ENCODE measurements at places on chromosomes 2 and 18.
A peak's percentile ranks its signal among the peaks of the same experiment; 100 is the strongest.

DNA sequence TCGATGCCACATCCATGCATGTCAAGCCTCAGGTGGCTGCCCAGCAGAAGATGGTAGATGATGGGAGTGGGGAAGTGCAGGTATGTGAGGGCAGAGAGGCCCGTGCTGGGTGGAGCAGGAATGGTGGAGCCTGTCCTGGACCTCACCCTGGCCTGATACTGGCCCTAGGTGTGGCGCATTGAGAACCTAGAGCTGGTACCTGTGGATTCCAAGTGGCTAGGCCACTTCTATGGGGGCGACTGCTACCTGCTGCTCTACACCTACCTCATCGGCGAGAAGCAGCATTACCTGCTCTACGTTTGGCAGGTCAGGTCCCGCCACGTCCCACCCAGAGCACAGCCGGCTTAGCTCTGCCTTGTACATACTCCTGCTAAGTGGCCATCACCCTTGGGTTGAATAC, 13.0 kb downstream of the VIL1 start:
- no peak for DNase-seq

GRCh38 chr2:128286011-128286721, 32.5 kb downstream of the HS6ST1 start:
- DNase-seq, result no peak

DNA sequence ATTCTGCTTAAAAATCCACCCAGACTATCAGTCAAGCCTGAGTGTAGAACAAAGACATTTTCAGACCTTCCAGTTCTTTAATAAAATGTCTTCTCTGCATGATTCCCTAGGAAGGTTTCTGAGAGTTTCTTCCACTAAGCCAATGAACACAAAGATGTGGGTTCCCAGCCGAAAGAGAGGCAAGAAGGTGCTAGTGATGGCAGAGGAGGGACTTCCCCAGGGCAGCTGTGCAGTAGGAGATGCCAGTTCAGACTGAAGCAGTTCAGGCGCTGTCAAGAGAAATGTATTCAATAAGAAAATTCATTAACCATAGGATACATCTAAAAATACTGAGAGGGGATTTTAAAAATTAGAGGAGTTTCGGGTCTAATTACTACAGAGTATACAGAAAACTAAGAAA, 83.3 kb downstream of the RND3 start:
- no peak for DNase-seq

- no peak for DNase-seq
Measured at GRCh38 chr2:128736689-128737545, 418.2 kb upstream of the HS6ST1 start.

- no peak for DNase-seq
Measured at GRCh38 chr2:43300781-43301583, 74.6 kb upstream of the ZFP36L2 start.

DNA sequence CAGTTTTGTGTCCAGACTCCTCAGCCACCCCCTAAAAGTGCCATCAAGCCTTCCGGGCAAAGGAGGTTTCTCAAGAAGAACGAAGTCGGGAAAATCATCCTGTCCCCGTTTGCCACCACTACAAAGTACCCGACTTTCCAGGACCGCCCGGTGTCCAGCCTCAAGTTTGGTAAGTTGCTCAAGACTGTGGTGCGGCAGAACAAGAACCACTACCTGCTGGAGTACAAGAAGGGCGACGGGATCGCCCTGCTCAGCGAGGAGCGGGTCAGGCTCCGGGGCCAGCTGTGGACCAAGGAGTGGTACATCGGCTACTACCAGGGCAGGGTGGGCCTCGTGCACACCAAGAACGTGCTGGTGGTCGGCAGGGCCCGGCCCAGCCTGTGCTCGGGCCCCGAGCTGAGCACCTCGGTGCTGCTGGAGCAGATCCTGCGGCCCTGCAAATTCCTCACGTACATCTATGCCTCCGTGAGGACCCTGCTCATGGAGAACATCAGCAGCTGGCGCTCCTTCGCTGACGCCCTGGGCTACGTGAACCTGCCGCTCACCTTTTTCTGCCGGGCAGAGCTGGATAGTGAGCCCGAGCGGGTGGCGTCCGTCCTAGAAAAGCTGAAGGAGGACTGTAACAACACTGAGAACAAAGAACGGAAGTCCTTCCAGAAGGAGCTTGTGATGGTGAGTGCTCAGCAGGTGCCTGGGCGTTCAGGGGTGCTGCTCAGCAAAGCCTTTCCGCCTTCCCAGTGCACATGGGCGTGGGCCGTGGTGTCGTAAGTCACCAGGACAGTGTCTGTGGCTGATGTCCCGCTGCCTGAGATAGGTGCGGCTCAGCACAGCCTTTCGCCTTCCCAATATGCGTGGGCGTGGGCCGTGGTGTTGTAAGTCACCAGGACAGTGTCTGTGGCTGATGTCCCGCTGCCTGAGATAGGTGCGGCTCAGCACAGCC, 91.0 kb downstream of the SH3BP4 start:
- DNase-seq, result no peak

GRCh38 chr2:95009412-95009811, 16.1 kb upstream of the MAL start:
- DNase-seq, result no peak

DNA sequence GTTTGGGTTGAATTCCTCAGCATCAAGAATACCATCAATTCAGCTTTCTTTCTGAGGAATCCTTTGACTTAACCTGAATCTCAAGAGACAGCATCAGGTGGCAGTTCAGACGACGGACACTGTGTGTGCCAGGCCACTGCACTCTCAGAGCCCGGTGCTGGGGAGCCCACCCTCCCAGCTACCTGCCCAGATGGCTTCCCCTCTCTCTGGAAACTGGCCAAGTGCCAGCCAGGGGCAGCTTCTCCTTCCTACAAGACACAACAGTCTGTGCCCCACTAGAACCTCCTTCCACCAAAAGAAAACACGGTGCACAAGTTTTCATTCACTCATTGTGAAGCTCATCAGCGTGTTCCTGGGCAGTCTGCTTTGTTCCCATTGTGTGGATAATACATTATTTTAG, 28.5 kb downstream of the MAL start:
- DNase-seq, result no peak

- DNase-seq, result no peak
Measured at GRCh38 chr2:226733189-226733858, 66.3 kb downstream of the IRS1 start.

DNA sequence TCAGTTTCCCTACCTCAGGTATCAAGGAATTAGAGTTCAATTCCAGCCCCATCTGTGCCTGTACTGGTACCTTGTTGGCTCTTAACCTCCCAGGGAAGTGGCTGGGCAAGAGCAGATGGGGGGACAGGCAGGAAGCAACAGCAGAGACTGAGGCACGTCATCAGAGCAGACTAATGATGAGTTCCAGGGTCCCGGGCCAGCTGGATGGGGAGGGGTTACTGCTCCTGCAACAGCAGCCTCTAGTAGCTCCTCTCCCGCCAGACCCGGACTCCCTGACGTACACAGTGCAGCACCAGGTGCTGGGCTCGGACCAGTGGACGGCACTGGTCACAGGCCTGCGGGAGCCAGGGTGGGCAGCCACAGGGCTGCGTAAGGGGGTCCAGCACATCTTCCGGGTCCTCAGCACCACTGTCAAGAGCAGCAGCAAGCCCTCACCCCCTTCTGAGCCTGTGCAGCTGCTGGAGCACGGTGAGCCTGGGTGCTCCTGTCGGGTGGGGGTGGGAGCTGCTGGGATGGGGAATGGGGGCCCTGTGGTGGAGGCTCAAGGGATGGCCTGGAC, 26.0 kb upstream of the GMPPA start:
- no peak for DNase-seq

- no peak for DNase-seq
Measured at GRCh38 chr2:20122864-20123263, 71.4 kb upstream of the LAPTM4A start.

DNA sequence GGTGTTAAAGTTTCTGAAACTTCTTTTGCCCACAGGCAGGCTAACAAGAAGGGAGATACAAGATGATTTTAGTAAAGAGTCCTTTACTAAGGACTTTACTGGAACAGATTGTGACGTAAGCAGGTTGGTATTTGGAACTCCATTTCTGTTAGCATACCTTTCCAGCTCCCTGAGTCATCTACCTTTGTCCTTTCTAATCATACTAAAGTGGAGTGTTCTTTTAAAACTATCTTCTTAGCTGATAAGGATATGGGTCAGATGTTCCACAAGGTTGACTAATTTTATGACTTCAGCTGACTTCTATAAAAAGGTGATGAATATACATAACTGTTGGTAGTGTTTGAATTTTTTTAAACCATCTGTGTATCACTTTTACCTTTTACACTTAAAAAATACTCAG, 21.1 kb downstream of the UGP2 start:
- DNase-seq, result no peak

DNA sequence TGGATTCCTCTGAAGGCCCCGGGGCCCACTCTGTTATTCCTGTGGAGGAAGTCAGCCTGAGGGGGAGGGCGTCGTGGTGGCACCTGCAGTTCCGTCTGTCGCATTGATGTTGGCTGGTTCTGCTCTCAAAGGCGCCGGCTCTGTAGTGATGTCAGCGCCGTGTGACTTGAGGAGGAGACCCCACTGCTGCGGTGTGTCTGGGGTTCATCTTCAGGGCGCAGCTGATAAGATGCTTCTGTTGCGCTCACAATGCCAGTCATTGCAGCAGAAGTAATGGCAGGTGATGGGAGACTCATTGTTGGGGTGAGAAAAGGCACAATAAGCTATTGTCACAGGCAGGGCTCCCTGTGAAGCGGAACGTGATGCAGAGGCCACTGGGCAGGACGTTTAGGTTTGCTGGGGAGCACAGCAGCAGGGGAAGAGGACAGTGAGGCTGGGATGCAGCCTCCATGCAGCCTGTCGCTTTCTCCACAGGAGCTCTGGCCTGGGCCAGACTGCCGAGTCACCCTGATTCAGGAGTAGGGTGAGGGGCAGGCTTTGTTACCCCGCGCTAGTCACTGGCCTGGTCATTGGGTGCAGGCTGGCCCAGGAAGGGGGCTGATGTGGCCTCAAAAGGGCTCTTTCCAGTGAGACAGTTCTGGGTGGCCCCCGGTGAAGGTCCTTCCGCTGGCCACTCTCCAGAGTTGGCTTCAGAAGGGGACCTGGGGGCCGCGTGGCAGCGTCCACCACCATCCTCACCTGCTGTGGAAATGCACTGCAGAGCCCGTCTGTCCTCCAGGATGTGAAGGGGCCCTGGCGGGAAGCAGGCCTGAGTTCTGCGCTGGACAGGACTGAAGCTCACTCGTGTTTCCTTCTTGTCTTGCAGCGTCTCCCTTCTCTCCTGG, 42.9 kb downstream of the SH3BP4 start:
- no peak for DNase-seq

DNA sequence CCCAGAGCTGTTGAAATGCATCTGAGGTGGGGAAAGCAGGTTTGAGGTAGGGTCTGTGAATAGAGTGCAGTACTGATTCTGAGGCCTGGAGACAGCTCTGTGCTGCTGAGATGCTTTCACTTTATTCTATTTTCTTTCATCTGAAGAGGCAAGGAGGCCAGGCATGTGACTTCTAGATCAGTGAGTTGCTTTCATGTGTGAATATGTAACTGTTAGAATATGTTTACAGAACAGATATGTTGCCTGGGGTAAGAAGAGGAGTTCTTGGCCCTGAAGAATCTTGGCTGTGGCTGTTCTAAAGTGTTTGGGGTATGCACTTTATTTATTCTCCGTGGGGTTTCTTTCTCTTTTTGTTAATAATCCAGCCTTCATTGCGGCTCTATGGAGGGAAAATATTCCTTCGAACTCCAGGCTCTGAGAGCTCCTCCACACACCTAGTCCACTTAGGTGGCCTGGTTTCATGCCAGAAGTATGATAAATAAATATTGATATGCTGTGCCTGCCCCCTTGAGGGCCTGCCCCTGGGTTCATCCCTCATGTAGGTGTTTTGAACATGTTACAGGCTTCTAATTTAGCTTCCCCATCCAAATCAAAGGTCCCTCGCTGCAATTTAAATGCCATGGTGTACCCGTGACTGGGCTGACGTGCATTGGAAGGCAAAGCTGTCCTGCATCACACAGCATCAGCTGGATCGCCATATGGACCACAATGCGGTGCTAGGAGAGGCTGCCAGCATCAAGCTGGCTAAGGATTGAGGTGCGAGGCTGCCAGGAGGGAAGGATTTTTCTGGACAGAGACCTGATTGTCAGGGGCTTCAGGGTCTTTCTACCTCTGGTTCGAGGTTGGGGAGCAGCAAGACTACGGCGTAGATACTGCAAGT, 102.9 kb downstream of the PRKCE start:
- DNase-seq, result no peak

DNA sequence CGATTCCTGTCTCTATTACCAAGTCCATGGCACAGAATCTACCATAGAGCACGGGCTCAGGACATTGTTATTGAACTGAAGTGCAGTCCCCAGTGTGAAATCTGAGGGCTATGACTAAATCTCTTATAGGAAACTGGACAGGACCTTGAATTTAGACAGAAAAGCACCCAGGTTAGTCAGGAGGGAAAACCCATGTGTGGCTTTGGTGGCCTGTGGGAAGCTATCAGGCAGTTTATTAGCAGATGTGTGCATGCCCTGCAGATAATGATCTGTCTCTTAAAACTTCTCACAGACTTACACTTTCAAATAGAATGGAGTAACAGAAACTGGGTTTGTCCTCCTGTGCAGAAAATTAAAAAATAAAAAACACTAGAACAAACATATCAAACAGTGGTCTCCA, 610.0 kb upstream of the RAB6C start:
- DNase-seq, result no peak

- peak; percentile 30 for DNase-seq
Measured at GRCh38 chr2:238055841-238056240, 5.0 kb upstream of the SCLY start.

DNA sequence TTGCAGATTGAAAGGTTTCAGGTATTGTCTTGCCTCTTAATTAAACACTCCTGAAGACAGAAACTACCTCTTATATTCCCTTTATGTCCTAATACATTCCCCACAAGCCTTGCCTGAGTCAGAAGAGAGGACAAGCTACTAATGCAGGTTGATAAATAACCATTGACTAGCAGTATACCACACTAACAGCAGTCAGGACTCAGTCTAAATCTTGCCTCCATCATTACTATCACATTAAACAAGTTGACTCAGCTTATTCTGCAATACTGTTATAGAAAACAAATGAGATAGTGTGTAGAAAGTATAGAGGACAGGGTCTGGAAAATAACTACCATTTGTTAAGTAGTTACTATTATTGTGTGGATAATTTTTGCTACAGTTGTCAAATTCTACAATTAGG, 63.8 kb downstream of the TTC21B start:
- no peak for DNase-seq

GRCh38 chr2:16099326-16099725, 159.0 kb downstream of the MYCN start:
- no peak for DNase-seq

DNA sequence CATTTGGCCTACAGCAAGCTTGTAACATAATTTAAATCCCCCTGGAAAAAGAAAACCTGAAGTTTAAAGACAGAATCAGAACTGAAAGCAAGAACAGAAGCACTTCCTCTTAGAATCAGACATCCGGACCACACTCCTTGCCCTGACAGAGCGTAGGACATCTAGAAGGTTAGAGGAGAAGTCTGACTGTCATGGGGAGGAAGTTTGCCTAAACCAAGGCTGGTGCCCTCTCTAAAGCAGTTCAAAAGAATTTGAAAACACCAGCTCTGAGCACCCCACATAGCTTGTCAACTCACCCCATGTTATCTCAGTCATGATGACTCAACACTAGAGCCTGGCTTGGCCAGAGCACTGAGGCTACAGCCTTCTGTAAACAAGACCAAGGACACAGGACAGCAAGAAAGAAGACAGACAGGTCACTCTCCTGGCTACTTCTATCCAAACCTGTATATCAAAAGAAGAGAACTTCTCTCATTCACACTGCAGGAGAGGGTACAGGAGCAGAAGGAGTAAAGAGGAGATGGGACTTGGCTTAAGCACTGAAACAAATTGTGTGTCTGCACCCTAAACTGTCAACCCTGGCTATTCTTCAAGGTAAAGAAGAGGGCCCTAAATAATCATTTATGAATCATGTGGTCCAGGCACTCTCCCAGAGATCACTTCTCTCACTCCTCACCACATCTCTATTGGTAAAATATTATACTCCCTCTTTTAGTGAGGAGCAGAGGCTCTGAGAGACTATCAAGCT, 198.6 kb downstream of the MEMO1 start:
- no peak for DNase-seq

All from GF-D8 (cell line).